ENCODE measurements at places on chromosomes 3 and 15. TPM values are rescaled to one million over a fixed set of nuclear protein-coding genes. Genes with fewer than 3 reads are reported as not detected.

The ALS2CL gene
- total RNA-seq: 55.8 TPM

The GOLGA8R gene
- 24.6 TPM for total RNA-seq

The MANF gene
- total RNA-seq: 312 TPM

The OXTR gene
- total RNA-seq: 0.49 TPM

The GOLGA8J gene
- total RNA-seq: not detected

The SUCNR1 gene
- 9.4 TPM for total RNA-seq

The ISL2 gene
- total RNA-seq: not detected

GRCh38 chr3:171026597-171027293, at the start of gene SLC2A2:
Gene SLC2A2 (minus strand): TSS chr3:171026720. CDS start chr3:171026670, 50 bp downstream.
- H3K27ac ChIP-seq: no peak within 1 kb of the TSS
- no peak within 1 kb of the TSS for H3K4me3 ChIP-seq
- no peaks in the 10 kb centered on the region for H3K36me3 ChIP-seq

- DNase-seq: no peak
- no peaks in the 10 kb centered on the region for H3K27me3 ChIP-seq
- no peak overlapping the region for H3K27ac ChIP-seq
- peaks cover 20% of the 10 kb centered on the region for H3K4me1 ChIP-seq
These were observed 18.0 kb upstream of the SSUH2 start for GRCh38 chr3:8662594-8662993.

GRCh38 chr3:49410066-49410845, 1.5 kb downstream of the RHOA start:
- H3K27ac ChIP-seq: peak overlapping the region; percentile 89
- H3K36me3 ChIP-seq: no peaks in the 10 kb centered on the region
- H3K4me3 ChIP-seq: peak overlapping the region; percentile 91
- DNase-seq: no peak

DNA sequence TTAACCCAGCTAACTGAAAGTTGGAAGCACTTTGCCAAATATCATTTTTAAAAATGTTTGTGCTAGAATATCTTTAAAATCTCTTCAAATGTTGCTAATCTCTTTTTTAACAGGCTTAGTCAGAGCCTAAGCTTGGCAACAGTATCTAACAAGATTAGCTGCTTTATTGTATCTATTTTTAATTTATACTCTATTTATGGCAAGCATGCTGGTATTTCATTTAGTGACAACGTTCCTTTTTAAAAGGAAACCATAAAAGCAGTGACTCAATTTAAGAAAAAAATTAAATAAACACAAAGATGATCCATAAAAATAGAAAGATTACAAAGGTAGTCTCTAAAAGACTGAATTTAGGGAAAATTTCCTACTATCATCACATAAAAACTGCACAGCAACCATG, 40.5 kb downstream of the SLC12A6 start:
- H3K4me3 ChIP-seq: no peak overlapping the region
- no peak overlapping the region for H3K27ac ChIP-seq
- no peaks in the 10 kb centered on the region for H3K27me3 ChIP-seq
- no peak for DNase-seq
- H3K36me3 ChIP-seq: no peaks in the 10 kb centered on the region

- H3K36me3 ChIP-seq: no peaks in the 10 kb centered on the region
- no peaks in the 10 kb centered on the region for H3K4me1 ChIP-seq
- H3K4me3 ChIP-seq: no peak overlapping the region
- no peaks in the 10 kb centered on the region for H3K27me3 ChIP-seq
These were observed 188.4 kb upstream of the WNT5A start for GRCh38 chr3:55675478-55675877.

GRCh38 chr15:95025924-95026728, 794.8 kb downstream of the MCTP2 start:
- H3K4me3 ChIP-seq: no peak overlapping the region
- no peak overlapping the region for H3K27ac ChIP-seq
- no peaks in the 10 kb centered on the region for H3K36me3 ChIP-seq
- H3K4me1 ChIP-seq: no peaks in the 10 kb centered on the region
- no peak for DNase-seq
- no peaks in the 10 kb centered on the region for H3K27me3 ChIP-seq

GRCh38 chr3:57421336-57421735, 122.8 kb downstream of the DNAH12 start:
- H3K4me1 ChIP-seq: no peaks in the 10 kb centered on the region
- no peak overlapping the region for H3K4me3 ChIP-seq
- H3K36me3 ChIP-seq: no peaks in the 10 kb centered on the region

DNA sequence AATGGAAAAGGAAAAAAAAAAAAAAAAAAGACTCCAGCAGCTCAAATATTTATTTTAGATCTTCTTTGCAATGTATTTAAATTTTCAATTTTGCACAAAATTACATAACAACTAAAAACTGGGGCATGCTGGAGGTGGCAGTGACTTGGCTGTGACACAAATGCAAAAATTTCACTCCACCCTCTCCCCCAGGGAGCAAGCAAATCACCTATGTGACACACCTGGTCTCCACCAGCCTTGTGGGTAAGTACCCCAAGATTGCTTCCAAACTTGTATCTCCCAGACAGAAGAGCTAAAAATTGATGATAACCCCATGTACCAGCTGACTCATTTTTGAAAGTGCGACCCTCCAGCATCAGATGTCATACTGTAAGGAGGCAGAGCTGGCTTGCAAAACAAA, 32.0 kb downstream of the UBE3A start:
- H3K4me1 ChIP-seq: peaks cover 16% of the 10 kb centered on the region
- H3K4me3 ChIP-seq: no peak overlapping the region
- H3K36me3 ChIP-seq: peaks cover 8% of the 10 kb centered on the region
- H3K27me3 ChIP-seq: no peaks in the 10 kb centered on the region
- no peak overlapping the region for H3K27ac ChIP-seq

- H3K27me3 ChIP-seq: no peaks in the 10 kb centered on the region
- no peak for DNase-seq
- H3K4me1 ChIP-seq: no peaks in the 10 kb centered on the region
- no peaks in the 10 kb centered on the region for H3K36me3 ChIP-seq
- H3K4me3 ChIP-seq: no peak overlapping the region
These were observed 178.3 kb downstream of the SUCNR1 start for GRCh38 chr3:152051501-152052404.

DNA sequence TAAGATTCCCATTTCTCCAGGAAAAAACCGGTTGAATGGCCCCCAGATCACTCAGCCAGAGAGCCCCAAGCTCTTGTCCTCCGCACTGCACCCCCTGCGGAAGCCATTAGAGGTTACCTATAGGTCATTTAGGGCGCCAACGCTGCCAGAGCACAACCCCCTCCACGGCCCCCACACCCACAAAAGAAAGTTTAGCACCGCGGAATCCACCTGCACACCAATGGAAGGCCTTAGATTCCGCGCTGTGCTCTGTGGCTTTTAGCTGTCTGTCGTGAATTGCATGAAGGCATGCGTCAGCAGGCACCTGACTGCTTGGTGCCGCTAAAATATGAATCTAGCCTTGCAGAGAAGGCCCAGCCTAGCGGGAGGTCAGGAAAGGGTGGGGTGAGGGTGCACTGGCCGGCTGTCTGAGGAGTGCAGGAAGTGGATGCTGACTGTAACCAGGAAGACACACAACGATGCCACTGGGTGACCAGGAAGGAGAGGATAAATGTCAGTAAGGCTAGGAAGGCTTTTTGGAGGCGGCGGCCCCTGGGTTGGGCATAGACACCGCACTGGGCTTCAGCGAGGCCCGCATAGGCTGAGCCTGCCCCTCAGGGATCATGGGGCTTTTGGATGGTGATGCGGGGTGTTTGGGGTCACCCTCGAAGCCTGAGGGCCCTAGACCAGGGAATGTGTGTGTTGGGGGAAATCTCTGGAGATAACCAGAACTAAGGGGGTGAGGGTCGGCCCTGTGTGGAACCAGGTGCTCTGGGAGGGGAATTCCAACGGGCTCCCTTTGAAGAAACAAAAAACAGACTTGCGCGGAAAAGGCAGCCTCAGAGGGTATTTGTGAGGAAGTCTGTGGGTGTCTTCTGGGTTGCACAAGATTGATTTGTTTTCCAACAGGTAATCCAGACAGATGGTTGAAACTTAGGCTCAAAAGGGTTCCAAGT, 976 bp upstream of the NUP210 start:
- H3K4me1 ChIP-seq: no peaks in the 10 kb centered on the region
- DNase-seq: peak; percentile 18
- no peak overlapping the region for H3K27ac ChIP-seq
- peak overlapping the region; percentile 41 for H3K4me3 ChIP-seq
- no peaks in the 10 kb centered on the region for H3K27me3 ChIP-seq

- H3K27ac ChIP-seq: no peak overlapping the region
- H3K27me3 ChIP-seq: peaks cover 37% of the 10 kb centered on the region
- peaks cover 7% of the 10 kb centered on the region for H3K4me1 ChIP-seq
These were observed 5.5 kb upstream of the MEIS2 start for GRCh38 chr15:37105889-37106288.

DNA sequence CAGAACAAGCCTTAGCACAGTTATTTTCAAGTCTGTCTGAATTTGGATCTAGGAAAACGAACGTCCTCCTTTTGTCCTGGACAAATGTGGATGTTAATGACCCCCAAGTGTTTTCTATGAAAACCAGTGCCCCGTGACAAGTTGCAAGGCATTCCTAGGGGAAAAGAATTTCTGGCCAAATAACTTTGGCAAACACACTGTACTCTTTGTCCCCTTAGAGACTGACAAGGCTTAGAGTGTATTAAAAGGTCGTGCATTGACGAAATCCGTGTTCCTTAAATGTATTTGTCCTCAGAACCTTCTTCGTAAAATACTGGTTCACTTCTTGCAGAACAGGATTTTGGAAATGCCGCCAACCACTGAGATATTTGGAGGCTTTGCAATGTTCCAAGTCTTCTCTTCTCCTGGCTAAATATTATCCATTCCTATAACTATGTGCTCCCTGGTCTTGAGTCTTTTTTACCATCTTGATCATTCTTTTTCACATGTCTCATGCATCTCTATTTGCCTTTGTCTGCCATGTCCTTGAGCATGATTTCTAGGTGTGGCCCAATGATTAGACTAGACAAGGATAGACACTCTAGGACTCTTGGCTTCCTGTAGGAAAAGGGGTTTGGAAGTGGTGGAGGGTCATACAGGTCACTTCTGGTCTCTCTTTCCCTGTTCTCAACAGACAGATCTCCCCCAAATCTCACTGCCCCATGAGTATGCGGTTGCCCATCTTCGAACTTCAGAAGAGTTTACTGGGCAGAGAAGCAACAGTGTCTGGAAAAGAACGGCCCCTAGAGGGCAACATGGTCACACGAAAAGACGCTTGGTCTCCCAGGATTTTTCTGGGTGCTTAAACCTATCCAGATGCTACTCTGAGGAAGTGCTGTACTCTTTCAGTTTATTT, 117.5 kb downstream of the EDEM1 start:
- H3K27me3 ChIP-seq: no peaks in the 10 kb centered on the region
- no peak overlapping the region for H3K27ac ChIP-seq
- H3K4me3 ChIP-seq: no peak overlapping the region
- no peaks in the 10 kb centered on the region for H3K4me1 ChIP-seq
- no peaks in the 10 kb centered on the region for H3K36me3 ChIP-seq
- peak; percentile 11 for DNase-seq

DNA sequence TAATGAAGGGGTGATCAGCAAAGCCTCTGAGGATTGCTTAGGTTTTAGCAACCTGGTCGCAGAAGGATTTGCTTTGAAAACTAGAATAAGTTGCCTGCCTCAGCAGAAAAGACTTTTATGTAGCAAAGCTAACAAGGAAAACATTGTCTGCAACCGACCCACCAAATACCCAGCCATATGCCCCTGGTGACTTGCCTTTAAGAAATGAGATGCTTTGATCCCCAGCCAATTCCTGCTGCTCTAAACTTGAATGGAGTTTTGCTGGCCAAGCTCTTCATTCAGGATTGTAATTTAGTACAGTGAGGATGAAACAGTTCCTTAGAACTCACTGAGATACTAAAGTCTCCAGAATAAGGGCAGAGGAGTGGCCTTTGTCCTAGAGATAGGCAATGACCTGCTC, 139.8 kb upstream of the PROK2 start:
- DNase-seq: no peak
- no peak overlapping the region for H3K27ac ChIP-seq
- H3K27me3 ChIP-seq: no peaks in the 10 kb centered on the region
- H3K4me3 ChIP-seq: no peak overlapping the region
- no peaks in the 10 kb centered on the region for H3K4me1 ChIP-seq

- no peak overlapping the region for H3K27ac ChIP-seq
- no peaks in the 10 kb centered on the region for H3K36me3 ChIP-seq
- H3K4me1 ChIP-seq: peaks cover 15% of the 10 kb centered on the region
- H3K4me3 ChIP-seq: no peak overlapping the region
- no peak for DNase-seq
These were observed 49.4 kb downstream of the CPN2 start for GRCh38 chr3:194301730-194302129.

- DNase-seq: no peak
- H3K4me3 ChIP-seq: no peak overlapping the region
- H3K4me1 ChIP-seq: peaks cover 6% of the 10 kb centered on the region
- no peaks in the 10 kb centered on the region for H3K36me3 ChIP-seq
- no peaks in the 10 kb centered on the region for H3K27me3 ChIP-seq
- H3K27ac ChIP-seq: no peak overlapping the region
These were observed 9.8 kb downstream of the RPL15 start for GRCh38 chr3:23926736-23927135.

DNA sequence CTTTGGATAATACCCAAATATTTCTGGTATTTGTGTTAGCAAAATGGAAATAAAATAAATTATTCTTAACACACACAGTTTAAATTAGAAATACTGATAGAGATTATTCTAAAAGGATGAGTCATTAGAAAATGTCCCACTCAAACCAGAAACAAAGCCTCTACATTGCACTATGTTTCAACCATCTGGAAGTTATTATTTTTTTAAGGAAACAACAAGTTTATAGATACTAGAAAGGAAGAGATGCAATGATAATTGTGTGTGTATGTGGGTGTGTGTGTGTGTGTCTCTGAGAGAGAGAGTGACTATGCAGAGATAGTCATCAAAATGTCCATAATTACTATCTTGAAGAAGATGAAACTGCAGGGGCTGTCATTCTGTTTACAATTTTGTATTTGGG, 1340.5 kb downstream of the ROBO1 start:
- no peak overlapping the region for H3K27ac ChIP-seq
- no peaks in the 10 kb centered on the region for H3K4me1 ChIP-seq
- no peaks in the 10 kb centered on the region for H3K36me3 ChIP-seq
- H3K27me3 ChIP-seq: no peaks in the 10 kb centered on the region
- no peak for DNase-seq

- peaks cover 79% of the 10 kb centered on the region for H3K4me1 ChIP-seq
- H3K36me3 ChIP-seq: no peaks in the 10 kb centered on the region
- no peaks in the 10 kb centered on the region for H3K27me3 ChIP-seq
These were observed 5.9 kb downstream of the FLNB start for GRCh38 chr3:58013973-58014649.

- no peak overlapping the region for H3K4me3 ChIP-seq
- no peak overlapping the region for H3K27ac ChIP-seq
- DNase-seq: no peak
- H3K36me3 ChIP-seq: no peaks in the 10 kb centered on the region
- no peaks in the 10 kb centered on the region for H3K27me3 ChIP-seq
These were observed 68.1 kb downstream of the PFN2 start for GRCh38 chr3:149902498-149903139.

GRCh38 chr3:118168175-118168574, 866.5 kb downstream of the IGSF11 start:
- no peaks in the 10 kb centered on the region for H3K36me3 ChIP-seq
- H3K4me1 ChIP-seq: no peaks in the 10 kb centered on the region
- no peaks in the 10 kb centered on the region for H3K27me3 ChIP-seq
- no peak overlapping the region for H3K4me3 ChIP-seq
- no peak overlapping the region for H3K27ac ChIP-seq

Data from thyroid gland (tissue), 4 donors.